ENCODE measurements at places on chromosomes 16 and 17. TPM values are rescaled to one million over a fixed set of nuclear protein-coding genes. Genes with fewer than 3 reads are reported as not detected.

The HBM gene
- 7.0 TPM for polyA plus RNA-seq

The PRSS36 gene
- polyA plus RNA-seq: 1.6 TPM

The OR3A3 gene
- 0.13 TPM for polyA plus RNA-seq

The CTRB2 gene
- not detected for polyA plus RNA-seq

The KRT36 gene
- not detected for polyA plus RNA-seq

The MRPL45 gene
- polyA plus RNA-seq: 54.3 TPM

The HSD3B7 gene
- 3.3 TPM for polyA plus RNA-seq
